ENCODE measurements at places on chromosomes 2 and 18. TPM values are rescaled to one million over a fixed set of nuclear protein-coding genes. Genes with fewer than 3 reads are reported as not detected.
A peak's percentile ranks its signal among the peaks of the same experiment; 100 is the strongest.

- DNase-seq = no peak
Measured at GRCh38 chr2:173855661-173856060, 109.5 kb downstream of the SP3 start.

- DNase-seq = peak; percentile 81
Measured at GRCh38 chr2:110770959-110771431, 38.6 kb downstream of the ACOXL start.

PLGLB2 gene
- 1.2 TPM for total RNA-seq

TUBA3E gene
- total RNA-seq = not detected

- no peak for DNase-seq
Measured at GRCh38 chr2:43169987-43170386, 56.4 kb downstream of the ZFP36L2 start.

GRCh38 chr18:53531896-53532295 lies 692.6 kb downstream of the MBD2 start:
- DNase-seq = no peak

GRCh38 chr2:223500709-223501108 lies 101.5 kb downstream of the SCG2 start:
- no peak for DNase-seq

LYPD1 gene
- total RNA-seq = not detected

DYSF gene
- 59.5 TPM for total RNA-seq

GRCh38 chr18:8826971-8827370 lies 121.6 kb downstream of the MTCL1 start:
- no peak for DNase-seq

- peak; percentile 22 for DNase-seq
Measured at GRCh38 chr2:144014103-144014502, 505.8 kb downstream of the ZEB2 start.

GRHL1 gene
- total RNA-seq = 0.40 TPM

- no peak for DNase-seq
Measured at GRCh38 chr18:47331026-47331425, 79.6 kb upstream of the SKOR2 start.

DNA sequence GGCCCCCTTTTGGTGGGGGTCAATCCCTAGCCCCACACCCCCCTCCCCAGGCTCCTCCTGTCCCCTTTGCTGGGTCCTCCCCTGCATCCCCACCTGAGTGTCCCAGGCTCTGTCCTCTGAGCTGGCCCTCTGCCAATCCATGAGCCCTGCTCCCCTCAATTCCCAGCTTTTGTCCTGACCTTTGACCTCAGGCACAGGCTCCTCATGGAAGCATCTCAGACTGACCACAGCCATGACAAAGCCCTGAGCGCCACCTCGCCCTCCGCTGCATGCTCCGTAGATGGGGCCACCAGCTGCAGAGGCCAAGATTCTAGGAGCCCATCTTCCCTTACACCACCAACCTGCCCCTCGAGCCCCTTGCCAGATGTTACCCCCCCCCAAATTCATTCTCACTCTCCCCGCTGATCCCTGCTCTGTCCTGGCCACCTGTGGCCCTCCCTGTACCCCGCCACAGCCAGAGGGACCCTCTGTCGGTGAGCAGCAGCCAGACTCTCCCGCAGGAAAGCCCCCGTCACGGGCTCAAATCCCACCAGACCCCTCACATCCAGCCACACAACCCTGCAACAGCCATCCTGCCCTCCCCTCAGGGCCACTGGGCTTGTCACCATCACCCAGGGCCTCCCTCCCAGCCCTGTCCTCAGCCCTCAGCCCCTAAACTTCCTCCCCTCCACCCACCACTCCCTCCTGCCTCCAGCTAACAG lies 206.0 kb downstream of the MGAT5 start:
- DNase-seq = no peak

DNA sequence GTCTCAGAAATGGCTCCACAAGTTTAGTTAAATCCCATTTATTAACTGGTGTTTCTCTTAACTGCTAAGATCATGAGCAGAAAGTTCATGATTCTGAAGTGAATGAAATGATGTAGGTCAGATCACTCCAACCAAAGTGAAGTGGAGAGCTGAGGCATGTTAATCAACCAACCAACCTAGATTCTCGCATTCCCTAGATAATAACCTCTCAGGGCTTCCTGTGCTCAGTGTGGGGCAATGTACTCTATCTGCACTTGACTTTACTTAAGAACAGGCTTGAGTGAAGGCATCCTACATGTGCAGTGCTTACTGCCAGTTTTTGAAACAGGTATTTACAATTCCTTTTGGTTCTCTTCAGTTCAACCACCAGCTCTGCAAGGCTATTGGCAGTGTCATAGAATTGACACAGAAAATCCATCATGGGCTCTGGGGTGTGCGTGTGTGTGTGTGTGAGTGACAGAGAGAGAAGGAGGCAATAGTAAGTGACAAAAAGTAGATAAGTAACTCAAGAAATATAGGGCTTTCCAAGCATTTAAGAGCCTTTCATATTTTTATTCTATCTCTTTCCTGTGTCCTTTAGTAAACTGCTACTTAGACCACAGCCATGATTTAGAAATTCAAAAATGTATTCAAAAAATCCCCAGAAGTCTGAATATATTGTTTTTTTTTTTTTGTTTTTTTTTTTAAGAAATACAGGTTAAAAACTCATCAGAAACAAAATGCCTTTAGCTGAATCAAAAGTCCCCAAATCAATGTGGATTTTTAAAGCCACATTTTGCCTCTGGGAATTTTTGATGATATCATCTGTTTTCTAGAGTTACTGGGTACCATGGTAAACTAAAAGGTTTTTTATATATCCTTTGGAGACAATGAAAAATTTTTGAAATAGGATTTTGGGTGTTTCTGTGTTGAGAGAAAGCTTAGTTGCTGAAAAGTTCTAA lies 28.6 kb downstream of the DOCK10 start:
- no peak for DNase-seq

DNA sequence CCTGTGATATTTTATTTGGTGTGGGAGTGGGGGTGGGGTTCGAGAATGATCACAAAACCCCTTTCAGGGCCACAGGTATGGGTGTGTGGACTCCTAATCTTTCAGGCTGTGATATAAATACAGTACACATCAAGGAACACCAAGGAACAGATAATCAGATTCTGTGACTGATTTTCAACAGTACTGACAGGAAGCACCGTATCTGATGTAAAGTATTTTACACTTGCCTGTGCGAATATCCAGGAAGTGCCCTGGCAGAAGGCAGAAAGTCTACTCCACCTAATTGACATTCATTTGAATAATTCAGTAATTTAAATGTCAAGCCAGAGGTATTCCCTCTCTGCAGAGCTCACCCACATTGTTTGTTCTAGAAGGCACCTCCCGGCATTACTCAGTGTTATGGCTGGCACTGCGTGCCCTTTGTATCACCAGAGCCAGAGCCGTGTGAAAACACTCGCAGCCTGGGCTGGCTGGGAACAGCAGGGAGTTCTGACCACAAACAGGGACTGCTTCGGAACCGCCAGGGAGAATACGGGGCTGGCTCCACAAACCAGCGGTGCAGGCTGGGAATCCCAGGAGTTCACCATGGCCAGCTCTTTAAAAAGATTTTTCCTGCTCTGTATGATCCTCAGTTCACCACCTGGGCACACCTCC lies 91.8 kb downstream of the ACVR1 start:
- DNase-seq = peak; percentile 83

DNA sequence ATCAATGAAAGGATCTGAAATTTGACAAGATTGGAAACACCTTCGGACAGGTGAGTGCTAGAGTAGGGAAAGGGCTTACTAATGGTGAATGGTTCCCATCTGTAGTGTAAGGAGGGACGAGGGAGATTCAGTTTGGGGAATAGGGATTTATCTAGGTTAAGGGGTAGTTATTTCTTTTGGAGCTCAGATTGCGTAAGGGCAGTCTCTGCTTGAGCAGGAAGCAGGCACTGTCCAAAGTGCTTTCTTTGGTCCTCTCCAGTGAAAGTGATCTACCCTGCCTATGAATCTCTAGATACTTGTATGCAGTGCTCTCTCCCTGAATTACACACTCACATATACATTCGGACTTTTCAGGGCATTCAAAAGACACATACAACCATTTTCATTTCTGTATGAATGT lies 272.9 kb upstream of the FIGN start:
- no peak for DNase-seq

- peak; percentile 55 for DNase-seq
Measured at GRCh38 chr2:207746131-207746530, 23.6 kb downstream of the FZD5 start.

- DNase-seq = no peak
Measured at GRCh38 chr2:180141600-180141999, 134.5 kb upstream of the CWC22 start.

- DNase-seq = peak; percentile 71
Measured at GRCh38 chr18:9055185-9055584, 47.3 kb upstream of the NDUFV2 start.

- DNase-seq = peak; percentile 22
Measured at GRCh38 chr2:195395362-195395761, 261.7 kb upstream of the SLC39A10 start.

DNA sequence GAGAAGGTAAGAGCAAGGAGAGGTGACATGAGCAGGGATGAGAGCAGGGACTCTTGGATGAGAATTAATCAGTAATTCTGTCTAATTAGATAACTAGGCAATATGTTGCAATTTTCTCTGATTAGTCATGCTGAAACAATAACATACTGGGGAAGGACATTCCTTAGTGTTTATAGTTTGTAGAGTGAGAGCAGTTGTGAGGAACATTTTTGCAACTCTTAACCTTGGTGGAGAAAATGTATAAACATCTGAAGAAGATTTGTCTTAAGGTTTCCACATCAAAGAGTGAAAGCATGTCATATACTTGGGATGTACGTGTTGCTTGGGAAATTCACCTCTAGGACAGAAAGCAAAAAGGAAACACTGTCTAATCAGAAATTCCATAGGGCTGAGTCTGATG lies 955.4 kb upstream of the FANCL start:
- DNase-seq = no peak

DNA sequence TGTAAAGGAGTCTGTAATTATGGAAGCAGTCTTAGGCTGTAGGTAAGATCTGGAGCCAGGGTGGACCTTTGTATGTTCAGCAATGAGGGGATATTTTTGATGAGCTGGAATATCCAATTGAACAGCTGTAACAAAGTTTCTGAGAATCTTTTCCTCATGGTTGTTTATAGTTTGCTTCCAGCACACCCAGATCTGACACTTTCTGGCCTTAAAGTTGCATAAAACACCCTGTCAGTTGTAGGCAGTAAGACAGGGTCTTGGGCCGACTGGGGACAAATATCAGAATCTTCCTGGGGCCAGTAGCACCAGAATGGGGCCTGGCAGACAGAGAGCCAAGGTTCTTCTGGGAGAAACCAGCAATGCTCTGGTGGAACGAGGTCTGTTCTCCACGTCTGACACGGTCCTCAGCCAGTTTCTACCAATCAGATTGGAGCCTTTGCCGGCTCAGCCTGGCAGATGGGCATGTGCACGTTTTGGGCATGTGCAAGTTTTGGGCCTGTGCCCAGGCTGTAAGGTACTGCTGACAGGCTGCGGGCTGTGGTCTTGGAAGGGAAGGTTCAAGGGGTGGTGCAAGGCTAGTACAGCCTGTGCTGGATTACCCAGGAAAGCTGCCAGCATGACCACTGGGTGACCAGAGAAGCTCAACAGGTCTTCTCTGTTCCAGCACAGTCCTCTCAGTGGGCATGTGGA lies 89.8 kb downstream of the PRKCE start:
- DNase-seq = peak; percentile 67

DNA sequence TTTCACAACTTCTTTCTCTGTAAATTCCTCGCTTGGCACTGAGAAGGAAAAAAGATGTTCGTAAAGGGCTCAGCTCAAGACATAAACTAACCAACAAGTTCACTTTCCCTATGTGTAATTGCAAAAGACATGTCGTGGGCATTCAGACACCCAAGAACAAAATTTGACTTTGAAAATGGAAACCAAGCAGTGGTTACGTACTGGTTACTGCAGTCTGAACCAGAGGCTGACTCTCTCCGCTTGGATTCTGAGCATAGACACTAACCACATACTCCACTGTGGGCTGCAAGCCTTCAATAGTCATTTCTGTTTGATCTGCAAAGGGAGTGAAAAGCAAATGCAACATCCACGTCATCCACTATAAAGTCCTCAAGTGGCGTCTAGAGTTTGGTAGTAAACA lies 53.9 kb downstream of the FN1 start:
- no peak for DNase-seq

DNA sequence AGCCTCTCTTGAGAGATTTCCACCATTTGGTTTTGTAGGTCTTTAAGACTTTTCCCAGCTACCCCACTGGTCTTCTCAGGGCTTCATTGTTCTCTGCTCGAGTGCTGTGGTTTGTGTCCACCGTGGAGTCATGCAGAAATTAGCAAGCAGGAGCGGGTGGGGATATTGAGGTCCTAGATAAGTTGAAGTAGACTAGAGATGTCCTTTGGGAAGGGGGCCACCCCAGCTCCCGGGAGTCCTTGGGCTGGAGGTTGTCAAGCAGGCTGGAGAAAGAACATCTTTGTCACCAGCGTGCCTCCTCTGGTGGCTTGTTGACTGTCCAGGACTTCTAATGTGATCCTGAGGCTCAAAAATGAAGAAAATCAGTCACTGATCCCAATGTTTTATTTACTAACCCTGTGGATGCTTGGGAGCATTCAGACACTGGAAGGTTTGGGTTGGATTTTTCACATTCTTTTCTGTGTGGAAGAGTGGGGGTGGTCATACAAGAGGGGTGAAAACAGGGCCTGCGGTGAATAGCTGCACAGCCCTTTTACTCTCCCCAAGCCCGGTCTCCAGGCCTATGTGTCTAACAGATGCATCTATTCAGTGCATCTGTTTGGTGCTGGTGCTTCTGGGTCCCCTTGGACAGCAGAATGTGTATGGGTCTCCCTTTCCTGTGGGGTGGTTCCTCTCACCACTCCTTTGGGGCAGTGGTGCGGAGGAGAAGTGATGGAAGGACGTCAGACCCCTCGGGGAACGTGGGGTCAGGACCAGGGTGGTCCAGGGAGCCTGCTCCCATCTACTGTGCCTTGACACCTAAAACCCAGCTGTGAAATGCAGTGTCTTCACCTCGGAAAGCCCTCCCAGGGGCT lies 208.1 kb downstream of the KLHL29 start:
- DNase-seq = no peak

DNA sequence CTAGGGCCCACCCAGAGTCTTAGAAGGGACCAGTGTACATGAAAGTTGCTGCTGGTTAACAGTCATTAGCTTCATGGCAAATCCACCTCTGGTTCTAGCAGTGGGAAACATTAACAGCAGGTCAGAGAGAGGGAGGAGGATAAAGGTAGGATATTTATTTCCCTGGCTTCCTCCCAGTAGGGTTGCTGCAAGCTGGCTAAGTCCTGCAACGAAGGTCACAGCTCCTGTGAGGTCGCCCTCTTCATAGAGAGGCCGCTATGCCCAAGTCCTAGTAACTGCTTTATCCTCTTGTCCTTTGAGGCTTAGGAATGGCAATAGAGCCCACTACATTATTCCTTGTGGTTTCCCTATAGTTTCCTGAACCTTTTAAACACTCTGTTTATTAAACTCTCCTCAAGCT lies 84.0 kb upstream of the ACSL3 start:
- no peak for DNase-seq

GRCh38 chr2:126431136-126431535 lies 224.8 kb upstream of the GYPC start:
- DNase-seq = no peak
